ENCODE measurements at places on chromosomes 5 and 9. TPM values are rescaled to one million over a fixed set of nuclear protein-coding genes. Genes with fewer than 3 reads are reported as not detected.

GRCh38 chr9:127907867-127908659, 8.7 kb upstream of the ST6GALNAC6 start:
- peaks cover 33% of the 10 kb centered on the region for H3K4me1 ChIP-seq
- H3K27ac ChIP-seq, result no peak overlapping the region
- H3K27me3 ChIP-seq, result no peaks in the 10 kb centered on the region
- no peak overlapping the region for H3K4me3 ChIP-seq
- H3K36me3 ChIP-seq, result peaks cover 54% of the 10 kb centered on the region

DNA sequence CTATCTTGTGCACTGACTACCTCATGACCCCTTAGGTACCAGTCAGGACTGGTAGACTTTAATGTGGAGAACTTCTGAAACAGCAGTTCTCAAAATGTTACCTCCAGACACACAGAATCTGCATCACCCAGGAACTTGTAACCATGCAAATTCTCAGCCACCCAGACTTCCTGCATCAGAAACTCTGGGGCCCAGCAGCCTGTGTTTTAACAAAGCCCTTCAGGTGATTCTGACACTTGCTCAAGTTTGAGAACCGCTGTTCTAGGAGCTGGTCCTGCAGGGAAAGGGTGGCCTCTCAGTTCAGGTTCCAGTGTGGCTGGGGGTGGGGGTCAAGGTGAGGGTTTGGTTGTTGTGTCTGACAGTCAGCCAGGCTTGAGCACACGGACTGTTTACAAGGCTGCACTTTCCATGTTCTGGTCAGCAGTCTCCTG, 28.4 kb downstream of the ZFP62 start:
- H3K4me1 ChIP-seq, result peaks cover 35% of the 10 kb centered on the region
- H3K36me3 ChIP-seq, result peaks cover 17% of the 10 kb centered on the region
- no peaks in the 10 kb centered on the region for H3K27me3 ChIP-seq
- H3K4me3 ChIP-seq, result peak overlapping the region; percentile 99
- DNase-seq, result no peak

The ARSB gene
- total RNA-seq, result 58.0 TPM

DNA sequence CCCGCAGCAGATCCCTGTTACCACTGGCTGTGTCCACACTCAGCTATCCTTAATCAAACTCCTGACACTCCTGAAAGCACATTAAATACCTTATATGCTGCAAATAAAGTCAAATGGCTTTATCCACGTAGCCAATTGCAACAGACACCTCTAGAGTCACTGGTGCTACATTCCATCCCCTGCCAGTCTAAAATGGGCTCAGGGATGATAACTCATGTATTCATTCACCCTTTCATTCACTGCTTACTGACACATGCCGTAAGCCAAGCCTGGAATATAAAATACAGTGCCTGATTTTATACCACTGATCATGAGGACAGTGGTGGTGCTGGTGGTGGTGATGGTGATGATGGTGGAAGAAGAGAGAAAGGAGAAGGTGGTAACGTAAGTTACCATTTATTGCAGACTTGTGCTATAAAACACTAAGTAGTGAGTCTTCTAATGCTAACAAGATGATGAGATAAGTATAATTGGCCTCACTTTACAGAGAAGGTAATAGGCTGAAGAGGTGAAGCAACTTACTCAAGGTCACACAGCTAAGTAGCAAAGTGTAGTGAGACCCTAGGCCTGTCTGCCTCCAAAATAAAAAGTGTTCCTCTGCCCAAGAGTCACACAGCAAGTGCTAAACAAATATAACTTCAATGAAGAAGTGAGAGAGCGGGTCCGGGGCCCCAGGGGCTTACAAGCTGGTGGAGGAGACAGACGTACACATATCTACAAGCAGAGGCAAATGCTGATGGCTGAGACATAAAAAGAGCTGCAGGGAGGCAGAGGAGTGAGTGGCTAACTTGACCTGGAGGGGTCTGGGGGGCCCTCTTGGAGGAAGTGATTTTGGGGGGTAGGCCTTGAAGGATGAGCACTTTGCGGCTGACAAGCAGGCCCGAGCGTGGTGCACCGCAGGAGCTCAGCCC, 1.2 kb downstream of the TTLL11 start:
- DNase-seq, result no peak
- H3K4me3 ChIP-seq, result peak overlapping the region; percentile 91
- no peaks in the 10 kb centered on the region for H3K36me3 ChIP-seq
- no peaks in the 10 kb centered on the region for H3K27me3 ChIP-seq
- peak overlapping the region; percentile 81 for H3K27ac ChIP-seq

DNA sequence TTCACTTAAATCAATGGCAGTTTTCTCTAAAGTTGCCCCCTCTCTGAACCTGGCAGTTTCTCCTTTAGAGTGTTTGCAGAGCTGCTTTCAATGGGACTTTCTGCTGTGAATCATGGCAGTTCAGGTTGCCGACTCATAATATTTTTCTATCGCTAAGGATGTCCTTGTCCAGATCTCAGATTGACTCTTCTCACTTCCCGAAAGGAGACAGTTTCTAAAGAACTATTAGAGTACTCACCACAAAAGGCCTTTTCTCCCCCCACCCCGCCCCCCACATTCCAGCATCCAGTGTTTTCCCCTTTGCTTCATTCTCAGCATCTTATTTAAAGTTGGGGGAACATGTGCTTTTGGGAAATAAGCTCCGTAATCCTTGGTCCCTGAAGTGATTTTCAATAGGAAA, 443.5 kb upstream of the KLF4 start:
- H3K27ac ChIP-seq, result no peak overlapping the region
- no peak overlapping the region for H3K4me3 ChIP-seq
- H3K27me3 ChIP-seq, result no peaks in the 10 kb centered on the region
- DNase-seq, result no peak
- H3K4me1 ChIP-seq, result no peaks in the 10 kb centered on the region

- H3K4me3 ChIP-seq, result no peak overlapping the region
- H3K27ac ChIP-seq, result no peak overlapping the region
- no peaks in the 10 kb centered on the region for H3K4me1 ChIP-seq
- H3K27me3 ChIP-seq, result no peaks in the 10 kb centered on the region
- H3K36me3 ChIP-seq, result no peaks in the 10 kb centered on the region
Observed at GRCh38 chr5:101390151-101390908, 487.2 kb upstream of the ST8SIA4 start.

GRCh38 chr9:127690735-127691134, 16.1 kb upstream of the CFAP157 start:
- DNase-seq, result no peak
- no peaks in the 10 kb centered on the region for H3K4me1 ChIP-seq
- no peaks in the 10 kb centered on the region for H3K27me3 ChIP-seq
- peaks cover 13% of the 10 kb centered on the region for H3K36me3 ChIP-seq
- H3K4me3 ChIP-seq, result no peak overlapping the region

GRCh38 chr9:125743682-125744428, 3.3 kb upstream of the PBX3 start:
- no peaks in the 10 kb centered on the region for H3K36me3 ChIP-seq
- peaks cover 17% of the 10 kb centered on the region for H3K4me1 ChIP-seq
- no peaks in the 10 kb centered on the region for H3K27me3 ChIP-seq
- H3K4me3 ChIP-seq, result no peak overlapping the region
- no peak for DNase-seq

DNA sequence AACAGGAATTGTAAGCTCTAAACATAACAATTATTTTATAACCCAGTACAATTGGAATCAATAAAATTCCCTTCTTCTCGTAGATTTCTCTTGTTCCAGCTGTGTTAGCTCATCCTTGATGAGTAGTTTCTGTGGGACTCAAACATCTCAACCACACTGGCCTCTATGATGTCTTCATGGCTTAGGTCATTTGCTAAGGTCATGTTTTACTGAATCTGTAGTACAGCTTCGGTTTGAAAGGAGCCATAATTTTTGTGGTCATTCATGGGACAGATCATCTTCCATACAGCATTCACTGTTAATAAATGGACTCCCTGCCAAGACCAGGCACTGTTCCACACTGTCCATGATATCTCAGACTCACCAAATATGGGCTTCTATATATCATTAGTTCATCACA, 369.0 kb upstream of the RFX3 start:
- no peaks in the 10 kb centered on the region for H3K27me3 ChIP-seq
- H3K36me3 ChIP-seq, result no peaks in the 10 kb centered on the region
- H3K4me1 ChIP-seq, result no peaks in the 10 kb centered on the region
- no peak overlapping the region for H3K4me3 ChIP-seq

- H3K27ac ChIP-seq, result no peak overlapping the region
- no peaks in the 10 kb centered on the region for H3K4me1 ChIP-seq
- no peak overlapping the region for H3K4me3 ChIP-seq
- DNase-seq, result no peak
- no peaks in the 10 kb centered on the region for H3K36me3 ChIP-seq
Observed at GRCh38 chr9:102728946-102729345, 266.2 kb upstream of the CYLC2 start.

DNA sequence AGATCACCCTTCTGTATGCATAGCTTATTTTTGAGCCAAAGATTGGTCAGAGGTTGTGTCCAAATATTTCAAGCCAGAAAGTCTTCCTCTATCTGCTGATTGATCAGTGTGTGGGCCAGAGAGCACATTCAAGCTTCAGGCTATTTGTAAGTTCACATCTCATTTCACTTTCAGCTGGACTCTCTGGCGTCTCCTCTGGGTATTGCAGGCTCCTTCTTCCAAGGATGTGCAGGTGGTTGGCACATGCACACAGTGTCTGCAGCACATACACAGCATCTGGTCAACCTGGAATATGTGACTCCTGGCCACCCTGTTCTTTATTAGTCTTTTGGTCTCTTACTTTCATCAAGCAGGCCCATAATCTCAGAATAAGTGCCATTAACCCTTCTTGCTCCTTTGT, 516.1 kb downstream of the ANXA1 start:
- H3K4me1 ChIP-seq, result no peaks in the 10 kb centered on the region
- no peak overlapping the region for H3K27ac ChIP-seq
- H3K36me3 ChIP-seq, result no peaks in the 10 kb centered on the region
- no peak overlapping the region for H3K4me3 ChIP-seq
- H3K27me3 ChIP-seq, result no peaks in the 10 kb centered on the region
- DNase-seq, result no peak

DNA sequence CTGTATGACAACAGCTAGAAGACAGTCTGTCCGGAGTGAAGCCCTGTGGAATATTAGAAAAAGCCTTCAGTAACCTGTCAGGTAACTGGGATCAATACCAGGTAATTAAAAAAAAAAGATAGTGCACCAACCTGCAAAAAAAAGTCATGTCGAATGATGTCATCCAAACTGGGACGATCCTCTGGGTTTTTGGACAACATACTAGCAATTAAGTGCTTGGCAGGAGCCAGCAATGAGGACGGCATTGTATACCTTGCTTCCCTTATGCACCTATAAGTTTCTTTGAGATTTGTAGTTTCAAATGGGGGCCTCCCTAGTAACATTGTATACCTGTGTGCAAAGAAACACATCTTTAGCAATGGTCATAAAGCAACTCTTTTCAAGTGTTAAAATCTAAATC, 2.8 kb downstream of the PLK2 start:
- no peak overlapping the region for H3K27ac ChIP-seq
- DNase-seq, result no peak
- peaks cover 9% of the 10 kb centered on the region for H3K4me1 ChIP-seq
- H3K4me3 ChIP-seq, result peak overlapping the region; percentile 69
- no peaks in the 10 kb centered on the region for H3K36me3 ChIP-seq

The ZNF883 gene
- 0.99 TPM for total RNA-seq

The THOC3 gene
- 14.4 TPM for total RNA-seq

The PROB1 gene
- total RNA-seq, result 5.1 TPM

- H3K4me1 ChIP-seq, result no peaks in the 10 kb centered on the region
- no peak for DNase-seq
- H3K27ac ChIP-seq, result no peak overlapping the region
- no peak overlapping the region for H3K4me3 ChIP-seq
Observed at GRCh38 chr5:20833081-20833627, 845.2 kb upstream of the CDH18 start.

The FBXW5 gene
- 251 TPM for total RNA-seq

DNA sequence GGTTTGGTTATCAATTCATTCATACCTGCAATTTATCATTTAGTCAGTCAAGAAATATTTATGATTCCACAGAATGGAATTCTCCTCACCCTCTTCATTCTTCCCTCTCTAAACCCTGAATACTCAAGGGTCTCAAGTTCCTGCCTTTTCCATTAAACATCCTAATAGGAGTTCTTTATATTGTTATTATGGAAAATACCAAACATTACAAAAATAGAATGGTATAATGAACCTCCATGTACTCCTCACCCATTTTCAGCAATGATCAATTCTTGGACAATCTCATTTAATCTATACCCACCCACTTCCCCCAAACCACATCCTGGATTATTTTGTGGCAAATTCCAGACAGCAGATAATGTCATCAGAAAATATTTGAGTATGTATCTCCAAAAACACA, 74.5 kb downstream of the ADAMTS12 start:
- peak; percentile 4 for DNase-seq
- H3K4me3 ChIP-seq, result no peak overlapping the region
- no peaks in the 10 kb centered on the region for H3K27me3 ChIP-seq
- no peaks in the 10 kb centered on the region for H3K4me1 ChIP-seq

GRCh38 chr5:91281401-91281800, 101.7 kb downstream of the ARRDC3 start:
- no peaks in the 10 kb centered on the region for H3K27me3 ChIP-seq
- no peaks in the 10 kb centered on the region for H3K36me3 ChIP-seq
- no peak for DNase-seq
- H3K4me3 ChIP-seq, result no peak overlapping the region
- peak overlapping the region; percentile 90 for H3K27ac ChIP-seq

The SHOC1 gene
- total RNA-seq, result not detected

- H3K36me3 ChIP-seq, result no peaks in the 10 kb centered on the region
- H3K4me1 ChIP-seq, result peaks cover 7% of the 10 kb centered on the region
- DNase-seq, result no peak
Observed at GRCh38 chr9:259405-260404, 45.0 kb downstream of the DOCK8 start.

The NUP214 gene
- total RNA-seq, result 26.4 TPM

- no peak for DNase-seq
- peaks cover 15% of the 10 kb centered on the region for H3K4me1 ChIP-seq
- H3K27me3 ChIP-seq, result no peaks in the 10 kb centered on the region
Observed at GRCh38 chr9:137465000-137465719, 6.0 kb upstream of the NSMF start.

The DMGDH gene
- 4.2 TPM for total RNA-seq

DNA sequence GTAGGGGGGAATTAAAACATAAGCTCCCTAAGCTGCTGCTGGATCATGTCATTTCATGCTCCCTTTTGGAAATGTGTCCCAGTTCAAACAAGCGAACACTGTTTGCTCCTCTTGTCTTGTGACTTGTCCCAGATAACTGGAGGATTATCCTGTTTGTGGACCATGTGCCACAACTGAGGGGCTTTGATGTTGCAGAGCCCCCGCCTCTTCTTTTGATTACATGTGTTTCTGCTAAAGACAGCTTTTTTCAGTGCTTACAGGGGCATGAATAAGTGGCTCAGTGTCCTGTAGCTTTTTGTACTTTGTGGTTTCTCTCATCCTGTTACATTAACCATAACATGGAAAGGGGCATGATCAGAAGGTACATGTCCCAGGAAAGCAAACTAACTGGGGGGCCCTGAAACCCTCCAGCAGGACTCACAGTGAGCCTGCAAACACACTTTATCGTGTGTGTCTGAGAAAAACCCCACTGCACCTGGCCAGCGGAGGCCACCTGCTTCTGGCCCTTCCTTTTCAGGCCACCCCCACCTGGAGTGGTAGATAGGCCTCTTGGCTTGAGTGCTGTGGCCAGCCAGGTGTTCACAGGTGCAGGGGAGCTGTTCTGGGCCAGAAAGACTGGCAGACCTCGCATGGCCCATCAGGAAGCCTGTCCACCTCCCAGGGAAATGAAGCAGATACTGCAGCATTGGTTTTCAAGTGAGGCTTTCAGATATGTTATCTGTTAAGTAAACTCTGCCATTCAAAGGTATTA, 285.6 kb downstream of the FANCC start:
- no peaks in the 10 kb centered on the region for H3K27me3 ChIP-seq
- peaks cover 74% of the 10 kb centered on the region for H3K4me1 ChIP-seq
- DNase-seq, result no peak
- no peaks in the 10 kb centered on the region for H3K36me3 ChIP-seq
- H3K4me3 ChIP-seq, result peak overlapping the region; percentile 19

Measured in esophagus muscularis mucosa (tissue), 4 donors.